ENCODE measurements at places on chromosomes 12 and 14.

- DNase-seq: no peak
Observed at GRCh38 chr14:90305176-90305601, 26.6 kb downstream of the NRDE2 start.

- no peak for DNase-seq
Observed at GRCh38 chr12:1809591-1810190, 10.7 kb upstream of the LRTM2 start.

GRCh38 chr14:24958271-24958670, 91.7 kb downstream of the STXBP6 start:
- no peak for DNase-seq

- no peak for DNase-seq
Observed at GRCh38 chr12:119447618-119448017, 113.1 kb downstream of the CCDC60 start.

- DNase-seq: no peak
Observed at GRCh38 chr12:112973818-112974231, 4.5 kb upstream of the OAS2 start.

- DNase-seq: no peak
Observed at GRCh38 chr14:59308673-59309072, 120.2 kb downstream of the DAAM1 start.

GRCh38 chr14:33377596-33378390, 439.1 kb downstream of the NPAS3 start:
- no peak for DNase-seq

- DNase-seq: peak; percentile 83
Observed at GRCh38 chr14:105065280-105066228, at the start of gene GPR132. Gene GPR132, minus strand, starts transcription at chr14:105065430. Its CDS starts 10,010 bp downstream, at chr14:105055420.

- no peak for DNase-seq
Observed at GRCh38 chr12:15712823-15713660, 76.1 kb downstream of the EPS8 start.

DNA sequence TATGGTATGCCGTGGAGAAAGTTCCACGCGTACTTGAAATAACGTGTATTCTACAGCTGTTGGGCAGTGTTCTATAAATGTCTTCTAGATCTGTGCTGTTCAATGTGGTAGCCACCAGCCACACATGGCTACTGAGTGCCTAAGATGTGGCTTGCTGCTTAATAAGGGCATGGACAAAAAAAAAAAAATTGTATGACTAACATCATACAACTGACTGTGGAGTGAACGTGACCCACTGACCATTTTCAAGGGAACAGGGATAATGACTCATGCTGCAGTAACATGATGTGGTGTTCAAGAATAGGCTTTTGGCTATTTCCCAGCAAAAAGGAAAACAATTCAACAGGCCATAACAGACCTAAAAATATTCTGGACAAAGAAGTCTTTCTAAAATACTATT, 13.0 kb downstream of the ATG14 start:
- no peak for DNase-seq

DNA sequence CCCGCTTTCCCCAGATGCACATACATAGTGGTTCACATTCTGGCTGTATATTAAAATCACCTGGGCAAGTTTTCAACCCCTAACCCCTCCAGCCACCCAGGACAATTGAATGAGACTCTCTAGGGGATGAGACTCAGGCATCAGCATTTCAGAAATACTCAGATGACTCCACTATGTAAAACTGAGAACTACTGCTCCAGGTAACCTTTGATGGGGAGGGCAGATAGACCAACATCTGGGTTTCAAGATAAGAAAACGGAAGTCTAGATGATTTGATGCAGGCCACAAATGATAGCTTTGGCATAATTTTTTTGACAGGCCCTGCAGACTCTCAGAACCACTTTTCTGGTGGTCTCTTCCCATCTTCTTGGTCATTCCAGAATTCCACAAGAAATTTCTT, 341.1 kb downstream of the EMP1 start:
- no peak for DNase-seq

All from activated CD4-positive, alpha-beta T cell treated with anti-CD3 and anti-CD28 coated beads for 1 hour (primary cell).